Hematopoietic multipotent progenitor cell treated with erythropoietin and hydrocortisone succinate and interleukin-3 and kit ligand, for 4 days (in vitro differentiated cells): ENCODE measurements at places on chromosomes 5 and 9.
A peak's percentile ranks its signal among the peaks of the same experiment; 100 is the strongest.

- no peak for DNase-seq
These were observed 94.5 kb upstream of the PPP1R2B start for GRCh38 chr5:156755421-156756087.

GRCh38 chr5:24646915-24647314, 2.1 kb upstream of the CDH10 start:
- no peak for DNase-seq

DNA sequence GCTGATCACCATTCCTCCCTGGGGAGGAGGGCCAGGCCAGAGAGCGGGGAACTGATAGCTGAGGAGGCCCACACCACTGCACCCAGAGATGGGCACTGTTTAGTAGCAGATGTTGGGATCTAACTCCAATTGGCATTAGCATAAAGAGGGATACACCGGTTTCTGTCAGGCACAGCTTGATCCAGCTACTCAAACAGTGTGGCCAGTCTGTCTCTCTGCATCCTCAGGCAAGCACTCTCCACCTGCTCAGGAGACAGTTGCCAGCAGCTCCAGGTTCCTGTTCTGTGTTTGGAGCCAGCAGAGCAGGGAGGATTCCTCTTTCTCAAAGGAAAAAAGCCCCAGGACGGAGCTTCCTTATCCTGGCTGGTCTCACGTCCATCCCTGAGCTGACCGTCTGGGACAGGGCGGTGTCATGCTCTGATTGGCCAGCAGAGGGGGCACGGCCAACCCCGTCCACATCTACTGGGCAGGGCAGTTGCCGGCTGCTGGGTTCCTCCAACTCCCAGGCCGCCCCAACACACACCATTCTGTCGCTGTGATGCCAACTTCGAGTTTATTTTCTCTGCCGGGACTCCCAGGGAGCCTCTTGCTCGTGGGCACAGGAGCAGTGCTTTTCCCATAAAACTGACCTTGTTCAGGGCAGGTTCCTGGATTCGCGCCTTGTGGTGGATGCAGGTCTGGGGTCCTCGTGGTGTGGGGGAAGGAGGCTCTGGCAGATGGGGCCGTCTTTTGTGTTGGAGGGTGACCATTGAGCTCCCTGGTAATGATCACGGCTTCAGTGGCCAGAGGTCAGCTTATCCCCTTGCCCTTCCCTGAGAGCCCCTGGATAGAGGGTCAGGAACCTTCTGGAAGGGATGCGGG, 47.9 kb downstream of the COL5A1 start:
- DNase-seq = peak; percentile 46

- no peak for DNase-seq
These were observed 308.6 kb upstream of the EFNA5 start for GRCh38 chr5:107979291-107979690.

DNA sequence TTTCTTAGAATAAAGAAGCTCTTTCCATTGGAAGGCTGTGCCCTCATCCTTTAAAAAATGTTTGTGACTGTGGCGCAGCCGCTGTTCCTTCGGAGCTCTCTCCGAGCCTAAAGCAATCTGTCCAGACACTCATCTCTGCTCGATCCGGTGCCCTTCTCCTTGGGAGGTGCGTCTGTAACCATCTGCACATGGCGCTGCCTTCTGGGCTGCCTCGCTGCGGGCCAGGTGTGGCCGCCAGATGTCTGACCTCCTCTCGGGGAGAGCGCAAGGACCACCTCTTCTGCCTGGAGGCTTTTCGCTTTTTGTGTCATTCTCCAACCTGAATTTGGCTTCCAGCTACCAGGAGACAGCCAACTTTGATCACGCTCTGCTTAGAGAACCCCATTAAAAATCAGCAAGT, 153.4 kb upstream of the PTCH1 start:
- DNase-seq = no peak

GRCh38 chr5:158234323-158235158, 375.6 kb upstream of the CLINT1 start:
- peak; percentile 80 for DNase-seq

GRCh38 chr5:122316656-122317055, 4.6 kb downstream of the SNCAIP start:
- DNase-seq = no peak

GRCh38 chr9:19148187-19148586, 20.9 kb upstream of the PLIN2 start:
- no peak for DNase-seq

- no peak for DNase-seq
These were observed 19.3 kb downstream of the GPX3 start for GRCh38 chr5:151039665-151040064.

DNA sequence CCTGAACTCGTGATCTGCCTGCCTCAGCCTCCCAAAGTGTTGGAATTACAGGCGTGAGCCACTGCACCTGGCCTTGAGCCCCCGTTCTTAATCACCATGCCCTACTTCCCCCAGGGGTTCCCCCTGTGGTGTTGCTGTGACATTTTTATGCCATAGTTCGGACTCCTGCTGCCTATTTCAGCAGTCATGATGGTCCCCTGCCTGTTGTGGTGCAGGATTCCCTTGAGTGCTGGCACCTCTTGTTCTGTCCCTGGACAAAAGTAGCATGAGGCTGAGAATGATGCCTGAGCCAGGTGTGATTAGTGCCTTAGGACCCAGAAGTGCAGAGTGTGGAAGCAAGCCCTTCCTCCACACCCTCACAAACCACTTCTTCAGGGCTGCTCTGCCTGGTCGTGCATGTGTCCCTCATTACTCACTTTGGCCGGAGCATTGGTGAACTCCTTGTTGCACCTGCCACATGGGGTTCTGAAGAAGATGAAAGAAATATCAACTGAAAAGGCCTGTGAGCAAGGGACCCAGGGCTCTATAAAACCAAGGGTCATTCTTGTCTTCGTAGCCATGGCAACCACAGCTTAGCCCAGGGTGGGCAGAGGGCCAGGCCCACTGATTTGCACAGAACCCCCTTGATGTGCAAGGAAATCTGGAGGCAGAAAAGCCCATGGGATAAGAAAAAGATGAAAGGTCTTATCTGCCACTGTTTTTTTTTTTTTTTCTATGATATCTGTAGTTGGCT, 228.0 kb downstream of the NTRK2 start:
- DNase-seq = no peak

DNA sequence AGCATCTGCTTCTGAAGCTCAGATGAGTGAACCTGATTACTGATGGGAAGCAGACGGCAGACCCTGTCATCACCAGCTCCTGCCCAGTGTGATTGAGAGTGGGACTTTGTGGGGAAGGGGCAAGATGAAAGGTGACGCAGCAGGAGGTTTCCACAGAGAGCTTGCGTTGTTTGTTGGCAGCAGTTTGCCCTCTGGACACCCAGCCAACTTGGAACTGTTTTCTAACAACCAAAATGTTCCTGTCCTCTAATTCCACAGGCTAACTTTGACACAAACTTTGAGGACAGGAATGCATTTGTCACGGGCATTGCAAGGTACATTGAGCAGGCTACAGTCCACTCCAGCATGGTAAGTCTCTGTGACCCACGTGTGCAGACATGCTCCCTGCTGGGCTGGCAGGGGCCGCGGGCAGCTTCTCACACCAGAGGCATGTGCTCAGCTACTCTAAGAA, 20.9 kb downstream of the CYFIP2 start:
- no peak for DNase-seq

GRCh38 chr5:44747396-44747795, 61.4 kb upstream of the MRPS30 start:
- no peak for DNase-seq

- no peak for DNase-seq
These were observed 7.6 kb downstream of the PTPA start for GRCh38 chr9:129118799-129119198.

- DNase-seq = peak; percentile 29
These were observed 69.8 kb upstream of the VCAN start for GRCh38 chr5:83401775-83402174.

- no peak for DNase-seq
These were observed 840.3 kb upstream of the SEMA6A start for GRCh38 chr5:117414926-117415325.

- no peak for DNase-seq
These were observed 56.8 kb downstream of the GLIS3 start for GRCh38 chr9:4243113-4243512.
